Stimulated activated CD4-positive, alpha-beta T cell treated with anti-CD3 and anti-CD28 coated beads, Interleukin-12 subunit alpha, Interleukin-12 subunit beta, amount 100 ng/mL, for 4 hours (primary cell): ENCODE measurements at places on chromosomes 13 and 19.

- no peak for DNase-seq
Measured at GRCh38 chr19:58429745-58430144, 10.2 kb downstream of the ZNF132 start.

DNA sequence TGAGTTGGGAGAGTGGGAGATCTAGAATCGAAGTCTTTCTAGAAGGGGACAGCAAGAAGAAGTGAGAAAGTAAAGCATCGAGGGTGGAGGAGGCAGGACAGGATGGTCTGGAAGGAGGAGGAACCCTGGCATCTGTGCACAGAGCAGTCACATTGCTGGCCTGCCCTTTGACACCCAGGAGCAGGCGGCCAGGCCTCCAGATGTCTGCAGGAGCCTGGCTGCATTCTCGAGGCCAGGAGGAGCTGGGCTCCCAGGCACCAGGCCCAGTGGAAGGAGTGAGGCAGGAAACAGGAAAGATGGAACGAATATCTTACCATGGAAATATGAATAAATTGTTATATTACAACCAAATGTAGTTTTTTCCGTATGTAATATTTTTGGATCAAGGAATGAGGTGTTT is 27.7 kb upstream of the ARGLU1 start:
- no peak for DNase-seq

- no peak for DNase-seq
Measured at GRCh38 chr19:48573163-48573505, 21.2 kb downstream of the SULT2B1 start.

GRCh38 chr19:41398050-41398418 is 416 bp downstream of the BCKDHA start:
- DNase-seq = no peak

DNA sequence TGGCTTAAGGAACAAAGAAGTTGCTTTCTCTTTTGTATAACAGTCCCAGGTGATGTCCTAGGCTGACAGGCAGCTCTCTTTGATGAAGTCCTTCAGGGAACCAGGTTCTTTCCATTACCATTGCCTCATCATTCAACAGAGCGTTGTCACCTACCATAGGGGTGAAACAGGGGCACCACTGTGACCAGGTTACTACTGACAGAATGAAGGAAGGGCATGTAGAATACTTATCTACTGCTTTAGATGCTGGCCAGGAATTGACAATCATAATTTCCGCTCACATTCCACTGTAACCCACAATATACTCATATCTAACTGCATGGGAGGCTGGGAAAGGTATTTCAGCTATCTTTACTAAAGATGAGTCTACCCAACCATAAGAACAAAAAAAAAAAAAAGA is 148.0 kb upstream of the FNDC3A start:
- no peak for DNase-seq

DNA sequence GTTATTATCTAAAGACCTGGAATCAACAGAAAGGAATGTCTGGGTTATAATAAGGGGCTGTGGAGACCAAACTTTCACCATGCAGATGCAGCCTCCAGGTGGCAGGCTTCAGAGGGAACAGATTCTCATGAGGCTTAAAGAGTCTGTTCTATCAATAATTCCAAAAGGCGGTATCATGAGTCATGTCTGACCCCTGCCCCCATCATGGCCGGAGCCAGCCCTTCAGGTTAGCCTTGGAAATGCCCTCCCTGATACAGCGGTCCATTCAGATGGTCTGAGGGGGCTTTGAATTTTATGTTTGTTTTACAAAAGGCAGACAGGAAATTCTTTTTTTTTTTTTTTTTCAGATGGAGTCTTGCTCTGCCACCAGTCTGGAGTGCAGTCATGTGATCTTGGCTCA is 21.7 kb upstream of the LAMP1 start:
- peak; percentile 26 for DNase-seq

DNA sequence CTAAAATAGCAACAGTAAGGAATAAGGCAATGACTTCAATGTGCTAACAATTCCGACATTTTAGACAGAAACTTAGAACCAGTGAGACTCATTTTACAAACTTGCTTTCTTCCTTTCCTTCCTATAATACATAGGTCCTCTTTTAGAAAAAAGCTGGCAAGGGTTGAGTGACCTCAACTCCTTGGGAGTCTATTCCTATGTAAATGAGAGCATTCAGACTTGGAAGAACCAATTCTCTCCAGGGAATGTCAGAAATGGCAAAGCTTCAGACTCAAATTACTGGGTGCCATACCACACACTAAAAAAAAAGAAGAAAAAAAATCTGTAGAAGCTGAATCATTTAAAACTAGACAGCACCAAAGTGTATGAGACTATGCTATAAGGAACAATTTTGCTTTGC is 1328.2 kb downstream of the OLFM4 start:
- no peak for DNase-seq

DNA sequence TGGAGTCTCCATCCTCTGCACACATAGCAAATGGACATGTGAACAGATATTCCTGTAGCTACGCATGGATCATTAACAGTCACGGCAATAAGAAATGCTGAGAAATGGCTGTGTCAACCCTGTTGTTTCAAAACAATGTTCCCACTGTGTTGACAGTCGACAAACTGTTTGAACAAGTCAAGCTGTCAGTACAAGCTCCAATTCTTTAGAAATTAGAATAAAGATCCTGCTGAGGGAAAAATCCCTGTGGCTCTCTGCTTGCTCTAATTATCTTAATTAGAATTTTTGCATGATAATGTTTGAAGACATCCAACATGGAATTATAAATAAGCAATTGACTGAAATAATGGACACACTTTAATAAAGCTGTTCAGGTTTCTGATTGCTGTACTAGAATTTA is 37.9 kb upstream of the CPB2 start:
- no peak for DNase-seq

DNA sequence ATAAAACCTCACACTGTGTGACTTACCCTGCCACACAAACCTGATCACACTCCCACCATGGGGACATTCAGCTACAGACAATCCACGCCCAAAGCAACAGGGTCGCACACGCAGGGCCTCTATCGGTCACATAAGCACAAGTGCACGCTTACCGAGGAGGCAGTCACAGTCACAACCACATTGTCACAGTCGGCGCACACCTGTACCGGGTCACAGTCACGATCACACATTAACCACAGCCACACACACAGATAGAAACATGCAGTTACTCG is 579 bp downstream of the ZNF566 start:
- DNase-seq = peak; percentile 31

- DNase-seq = no peak
Measured at GRCh38 chr13:43132257-43132656, 108.9 kb downstream of the DNAJC15 start.

DNA sequence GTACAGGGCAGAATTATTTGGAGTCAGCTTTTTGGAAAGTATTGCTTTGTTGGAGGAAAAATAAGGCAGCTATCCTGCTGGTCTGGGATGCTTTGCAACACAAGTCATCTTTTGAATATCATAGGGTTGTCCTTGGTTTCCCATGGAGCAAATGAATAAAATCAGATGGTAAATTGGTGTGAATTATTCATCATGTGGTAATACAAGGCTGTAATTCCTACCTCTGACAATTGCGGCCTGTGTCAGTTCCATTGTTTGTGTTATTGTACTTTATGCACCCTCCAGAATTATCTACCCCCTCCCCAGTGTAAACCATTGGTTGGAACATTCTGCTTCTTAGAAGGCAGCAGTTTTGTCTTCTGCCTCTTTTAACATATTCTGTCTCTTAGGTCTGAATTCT is 46.2 kb downstream of the RNASEH2B start:
- DNase-seq = no peak

DNA sequence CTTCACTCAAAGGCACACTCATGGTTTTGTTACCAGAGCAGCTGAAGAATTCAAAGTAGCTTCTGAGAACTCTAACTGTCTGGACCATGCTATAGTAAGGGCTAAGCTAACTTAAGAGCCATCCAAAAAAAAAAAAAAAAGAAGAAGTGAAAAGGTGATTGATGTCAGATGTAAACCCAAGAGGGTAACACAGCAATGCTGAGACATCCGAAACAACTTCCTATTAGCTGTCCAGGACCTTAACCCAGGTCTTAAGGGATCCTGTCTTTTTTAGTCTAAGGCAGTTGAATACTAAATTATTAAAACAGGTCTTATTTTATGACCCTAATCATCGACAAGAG is 11.2 kb upstream of the RAB20 start:
- no peak for DNase-seq

DNA sequence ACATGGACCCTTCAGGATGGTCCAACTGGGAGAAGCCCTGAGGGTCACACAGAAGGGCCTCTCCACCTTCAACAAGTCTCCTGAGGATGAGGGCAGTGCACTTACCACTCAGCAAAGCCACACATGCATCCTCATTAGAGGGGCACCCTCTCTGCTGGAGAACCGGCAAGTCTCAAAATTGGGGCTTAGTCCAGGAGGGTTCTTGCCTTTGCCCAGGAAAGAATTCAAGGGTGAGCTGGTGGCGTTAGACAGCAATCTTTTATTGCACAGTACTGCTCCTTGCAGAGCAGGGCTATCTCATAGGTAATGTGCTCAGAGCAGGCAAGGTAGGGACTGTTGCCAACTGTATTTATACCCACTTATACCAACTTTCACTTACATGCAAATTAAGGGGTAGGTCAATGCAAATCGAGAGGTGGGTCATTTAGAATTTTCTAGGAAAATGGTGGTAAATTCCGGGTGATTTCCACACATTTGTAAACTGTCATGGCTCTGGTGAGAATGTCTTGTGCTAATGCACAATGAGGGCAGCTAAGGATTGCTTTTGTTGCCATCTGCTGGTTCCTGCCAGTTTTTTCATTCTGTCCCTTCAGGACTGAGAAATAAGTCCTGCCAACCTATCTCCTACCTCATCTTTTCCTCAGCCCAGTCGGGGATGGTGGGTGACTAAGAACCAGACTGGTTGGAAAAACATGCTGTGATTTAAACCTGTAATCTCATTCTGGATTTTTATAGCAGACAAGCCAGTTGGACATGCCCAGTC is 27.8 kb upstream of the IGSF23 start:
- no peak for DNase-seq

- no peak for DNase-seq
Measured at GRCh38 chr13:47687577-47687976, 313.5 kb downstream of the SUCLA2 start.

DNA sequence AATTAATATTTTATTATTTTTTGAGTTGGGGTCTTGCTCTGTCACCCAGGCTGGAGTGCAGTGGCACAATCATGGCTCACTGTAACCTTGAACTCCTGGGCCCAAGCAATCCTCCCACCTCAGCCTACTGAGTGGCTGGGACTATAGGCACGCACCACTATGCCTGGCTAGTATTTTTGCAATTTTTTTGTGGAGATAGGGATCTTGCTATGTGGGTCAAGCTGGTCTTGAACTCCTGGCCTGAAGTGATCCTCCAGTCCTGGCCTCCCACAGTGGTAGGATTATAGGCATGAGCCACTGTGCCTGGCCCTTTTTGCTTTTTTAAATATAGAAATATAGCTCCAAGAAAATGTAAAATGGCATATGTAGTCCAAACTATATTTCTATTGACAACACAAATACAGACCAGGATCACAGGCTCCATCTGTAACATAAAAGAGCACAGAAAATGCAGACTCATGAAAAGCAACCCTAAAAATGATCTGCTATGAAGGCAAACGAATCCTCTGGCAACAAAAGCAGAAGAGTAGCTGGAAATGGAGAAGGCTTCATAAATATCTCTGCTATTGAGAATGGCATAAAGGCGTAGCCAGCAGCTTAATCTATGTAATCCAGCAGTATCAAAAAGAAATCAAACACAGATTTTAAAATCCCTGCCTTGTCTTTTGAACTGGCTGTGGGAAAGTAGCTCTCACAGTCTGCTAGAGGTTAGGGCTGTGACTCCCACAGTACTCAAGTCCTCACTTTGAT is 200.6 kb downstream of the LHFPL6 start:
- DNase-seq = no peak

DNA sequence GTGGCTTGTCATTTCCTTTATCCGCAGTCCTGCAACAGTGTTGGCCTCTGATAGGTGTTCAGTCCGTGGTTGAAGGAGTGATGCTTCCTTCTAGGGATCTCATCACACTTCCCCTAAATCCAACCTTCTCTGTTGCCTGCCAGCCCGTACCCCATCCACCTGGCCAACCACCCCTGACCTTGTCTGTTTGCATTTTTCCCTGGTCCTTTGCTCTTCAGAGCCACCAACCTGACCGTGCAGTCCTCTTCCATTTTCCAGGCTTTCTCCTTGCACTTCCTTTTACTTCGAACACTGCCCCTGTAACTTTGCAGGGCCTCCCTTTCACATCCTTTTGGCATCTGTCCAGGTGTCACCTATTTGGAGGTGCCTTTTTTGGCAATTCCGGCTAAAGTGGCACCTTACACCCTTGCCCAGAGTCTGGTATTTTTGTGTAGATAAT is 696 bp downstream of the ZNF460 start:
- no peak for DNase-seq

GRCh38 chr19:39498798-39499642 is at the start of gene DLL3:
Gene DLL3, plus strand, starts transcription at chr19:39498947. Its CDS starts 28 bp downstream, at chr19:39498975.
- DNase-seq = no peak

DNA sequence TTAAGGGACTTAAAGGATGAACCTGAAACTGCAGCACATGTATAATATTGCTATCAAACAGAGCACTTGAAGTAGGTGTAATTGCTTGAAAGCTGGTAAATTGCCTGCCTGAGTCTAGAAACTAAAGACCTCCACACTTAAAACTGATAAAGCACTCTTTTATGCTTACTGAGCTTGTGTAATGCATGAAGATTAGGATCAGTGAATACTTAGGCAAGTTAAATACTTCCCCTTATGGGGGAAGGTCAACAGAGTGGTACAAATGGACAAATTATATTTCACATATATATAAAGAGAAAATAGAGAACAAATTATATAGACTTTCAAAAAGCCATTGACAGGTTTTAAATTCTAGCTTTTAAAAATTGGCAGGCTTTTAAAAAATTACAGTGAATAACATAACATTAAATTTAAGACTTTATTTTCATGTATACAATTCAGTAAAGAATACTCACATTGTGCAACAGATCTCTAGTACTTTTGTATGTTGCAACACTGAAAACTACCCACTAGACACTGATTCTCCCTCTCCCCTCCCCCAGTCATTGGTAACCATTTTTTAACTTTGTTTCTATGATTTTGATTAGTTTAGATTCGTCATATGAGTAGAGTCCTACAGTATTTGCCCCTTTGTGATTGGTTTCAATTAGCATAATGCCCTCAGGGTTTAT is 23.9 kb downstream of the PIBF1 start:
- DNase-seq = no peak

GRCh38 chr19:48617146-48617937 is 1.6 kb downstream of the RPL18 start:
- DNase-seq = no peak

DNA sequence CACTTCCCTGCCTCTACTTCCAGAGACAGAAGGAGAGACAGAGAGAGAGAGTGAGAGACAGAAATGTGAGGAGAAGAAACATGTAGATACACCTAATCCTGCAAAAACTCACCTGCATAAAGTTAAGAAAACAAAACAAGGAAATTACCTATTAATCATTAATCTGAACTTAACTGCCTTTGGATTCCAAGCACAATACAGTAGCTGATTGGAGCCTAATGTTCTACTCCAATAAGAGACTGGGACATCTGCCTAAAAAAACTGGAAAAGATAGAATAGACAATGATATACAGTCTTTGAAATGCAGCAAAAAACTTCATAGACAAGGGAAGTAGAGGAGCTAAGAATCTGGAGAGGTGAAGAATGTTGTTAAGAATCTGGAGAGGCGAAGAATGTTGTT is 910.2 kb upstream of the SLC10A2 start:
- DNase-seq = no peak

- DNase-seq = no peak
Measured at GRCh38 chr13:41054212-41054877, 7.0 kb upstream of the WBP4 start.
